ENCODE measurements at places on chromosomes 5 and 9.

GRCh38 chr9:136343121-136343883 is 16.0 kb downstream of the GPSM1 start:
- DNase-seq = no peak

DNA sequence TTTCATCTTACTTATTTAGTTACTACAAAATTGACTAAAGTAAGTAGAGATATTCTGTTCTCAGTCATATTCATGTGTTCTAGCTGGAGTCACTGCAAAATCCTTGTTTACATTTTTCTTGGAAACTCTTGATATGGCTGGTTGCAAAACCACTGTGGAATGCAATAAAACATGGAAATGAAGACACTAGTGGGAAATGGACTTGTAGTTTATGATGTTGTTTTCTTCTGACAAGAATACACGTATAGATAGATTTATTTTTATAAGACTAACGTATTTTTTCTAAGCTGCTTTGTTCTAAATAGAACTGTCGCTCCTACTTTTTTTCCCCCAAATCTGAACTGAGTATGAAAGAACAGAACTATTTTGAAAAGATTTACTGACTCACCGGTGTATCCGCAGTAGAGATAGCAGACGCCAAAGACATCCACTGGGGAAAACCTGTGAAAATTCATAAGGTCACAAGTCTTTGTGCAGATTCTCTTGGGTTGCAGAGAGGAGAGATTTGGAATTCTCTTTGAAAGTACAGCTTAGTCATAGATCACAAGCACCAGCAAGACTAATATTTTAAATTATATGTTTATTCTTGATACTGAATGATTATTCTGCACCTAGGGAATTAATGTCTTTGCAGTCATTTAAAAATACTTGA is 119.6 kb upstream of the TAF11L2 start:
- DNase-seq = no peak

GRCh38 chr5:4204276-4205141 is 608.9 kb downstream of the IRX1 start:
- DNase-seq = no peak

GRCh38 chr5:167571824-167572223 is 719.6 kb upstream of the WWC1 start:
- no peak for DNase-seq

DNA sequence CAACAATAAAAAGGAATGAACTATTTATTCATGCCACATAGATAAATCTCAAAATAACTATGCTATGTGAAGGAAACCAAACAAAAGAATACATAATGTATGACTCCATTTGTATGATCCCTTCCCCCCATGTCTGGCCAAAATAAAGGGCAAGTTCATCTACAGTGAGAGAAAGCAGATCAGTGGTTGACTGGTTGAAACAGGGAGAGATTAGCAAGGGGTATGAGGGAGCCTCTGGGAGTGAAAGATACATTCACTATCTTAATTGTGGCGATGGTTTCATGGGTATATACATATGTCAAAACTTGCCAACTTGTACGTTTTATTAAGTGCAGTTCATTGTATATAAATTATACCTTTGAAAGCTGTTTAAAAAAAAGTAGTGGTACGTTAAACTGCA is 4.8 kb downstream of the PSMD5 start:
- no peak for DNase-seq

GRCh38 chr9:72029986-72030385 is 30.4 kb downstream of the C9orf57 start:
- DNase-seq = no peak

GRCh38 chr5:169895926-169896325 is 84.4 kb downstream of the INSYN2B start:
- DNase-seq = no peak

DNA sequence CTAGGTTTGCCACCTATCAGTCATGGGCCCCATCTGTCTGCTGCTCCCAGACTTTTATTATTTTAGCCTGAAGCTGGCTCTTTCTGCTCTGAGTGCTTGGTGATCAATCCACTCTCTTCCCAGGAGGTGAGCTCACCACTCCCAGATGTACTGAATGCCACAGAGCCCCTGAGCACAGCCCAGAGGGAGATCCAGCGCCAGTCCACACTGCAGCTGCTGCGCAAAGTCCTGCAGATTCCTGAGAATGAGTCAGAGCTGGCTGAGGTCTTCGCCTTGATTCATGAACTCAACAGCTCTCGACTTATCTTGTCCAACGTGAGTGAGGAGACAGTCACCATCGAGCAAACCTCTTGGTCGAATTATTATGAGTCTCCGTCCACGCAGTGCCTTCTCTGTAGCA is 36.0 kb downstream of the HMGXB3 start:
- no peak for DNase-seq

DNA sequence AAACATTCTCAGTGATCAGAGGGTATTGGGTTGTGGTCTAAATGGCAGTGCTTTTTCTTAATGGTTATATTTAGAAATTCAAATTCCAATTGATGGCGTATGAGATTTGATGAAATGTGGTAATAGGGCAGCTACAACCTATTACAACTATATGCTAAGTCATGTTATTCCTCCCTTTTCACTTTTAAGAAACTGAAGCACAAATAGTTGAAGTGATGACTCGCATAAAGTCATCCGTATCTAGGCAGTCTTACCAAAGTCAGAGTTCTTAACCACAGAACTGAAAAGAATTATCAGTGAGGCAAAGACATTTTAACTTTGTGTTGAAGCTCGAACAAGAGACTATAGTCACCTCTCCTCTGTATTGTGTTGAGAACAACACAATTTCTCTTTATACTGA is 28.2 kb downstream of the C9orf152 start:
- no peak for DNase-seq

- DNase-seq = no peak
Measured at GRCh38 chr9:120221844-120222243, 358.1 kb downstream of the CDK5RAP2 start.

DNA sequence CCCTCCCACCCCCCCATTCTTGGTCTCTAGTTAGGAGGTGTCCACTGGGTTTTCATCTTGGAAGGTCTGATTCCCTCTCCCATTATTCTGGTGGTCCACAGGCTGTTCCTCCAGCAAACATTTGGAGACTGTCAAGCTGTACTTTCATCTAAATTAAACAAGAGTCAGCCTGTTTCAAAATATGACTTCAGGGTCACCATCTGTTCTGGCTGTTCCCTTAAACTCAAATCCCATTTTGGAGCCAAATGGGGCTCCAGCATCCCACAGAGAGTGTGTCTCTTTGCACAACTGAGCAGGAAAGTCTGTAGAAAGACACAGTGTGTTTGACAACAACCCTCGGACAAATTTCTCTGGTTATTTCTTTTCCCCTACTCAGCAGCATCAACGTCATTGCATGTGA is 20.5 kb downstream of the COL15A1 start:
- DNase-seq = no peak

DNA sequence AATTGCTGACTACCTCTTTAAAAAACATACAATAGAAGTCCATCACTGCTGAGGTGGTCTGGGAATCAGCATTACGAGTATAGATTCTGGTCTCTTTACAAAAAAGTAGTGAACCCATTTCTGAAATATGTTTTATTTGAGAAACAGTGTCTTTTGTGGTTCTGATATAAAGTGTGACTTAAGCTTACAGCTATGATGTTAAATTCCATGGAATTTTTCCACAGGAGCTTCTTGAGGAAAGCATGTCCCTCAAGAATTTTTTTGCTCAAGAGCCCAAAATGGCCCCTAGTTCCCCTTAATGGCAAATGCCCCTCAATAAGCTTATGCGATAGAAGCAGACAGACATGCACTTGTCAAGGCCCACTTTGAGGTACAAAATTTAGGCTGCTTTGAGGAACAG is 265.7 kb downstream of the FAM170A start:
- DNase-seq = no peak

GRCh38 chr5:133106761-133107572 is 55.2 kb downstream of the HSPA4 start:
- DNase-seq = no peak

DNA sequence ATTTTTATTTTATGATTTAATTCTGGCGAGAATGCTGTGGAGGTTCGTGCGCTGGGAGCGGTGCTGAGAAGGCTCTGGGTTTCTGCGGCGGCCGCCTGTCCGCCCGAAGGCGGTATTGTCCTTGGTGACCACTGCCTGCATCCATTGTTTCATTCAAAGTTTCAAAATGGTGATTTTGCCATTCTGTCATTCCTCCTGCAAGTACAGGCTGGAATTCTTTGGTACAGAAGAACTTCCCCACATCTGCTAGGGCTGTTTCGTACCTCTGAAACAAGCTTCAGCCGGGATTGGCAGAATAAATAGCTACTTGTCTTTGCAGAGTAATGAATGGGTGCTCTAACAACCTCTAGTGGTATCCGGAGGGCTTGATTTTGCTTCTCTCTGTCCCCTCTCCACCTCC is 112.6 kb upstream of the CACNA1B start:
- no peak for DNase-seq

DNA sequence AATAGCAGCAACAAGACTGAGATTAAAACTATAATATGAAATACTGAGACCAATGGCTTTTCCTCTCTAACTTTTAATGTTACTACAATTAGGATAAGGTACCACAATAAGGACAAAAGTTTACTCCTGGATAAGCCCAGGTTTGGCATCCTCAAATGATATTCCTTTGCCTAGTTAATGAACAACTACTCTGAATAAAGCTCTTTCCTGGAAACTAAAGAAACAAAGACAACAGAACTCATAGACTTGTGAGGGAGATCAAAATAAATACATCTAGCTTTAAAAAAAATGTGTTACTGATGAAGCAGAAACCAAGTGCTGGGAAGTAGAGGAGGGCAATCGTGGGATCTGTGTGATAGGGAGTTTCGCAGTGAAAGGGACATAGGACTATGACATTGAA is 19.3 kb upstream of the RAPGEF6 start:
- DNase-seq = no peak

DNA sequence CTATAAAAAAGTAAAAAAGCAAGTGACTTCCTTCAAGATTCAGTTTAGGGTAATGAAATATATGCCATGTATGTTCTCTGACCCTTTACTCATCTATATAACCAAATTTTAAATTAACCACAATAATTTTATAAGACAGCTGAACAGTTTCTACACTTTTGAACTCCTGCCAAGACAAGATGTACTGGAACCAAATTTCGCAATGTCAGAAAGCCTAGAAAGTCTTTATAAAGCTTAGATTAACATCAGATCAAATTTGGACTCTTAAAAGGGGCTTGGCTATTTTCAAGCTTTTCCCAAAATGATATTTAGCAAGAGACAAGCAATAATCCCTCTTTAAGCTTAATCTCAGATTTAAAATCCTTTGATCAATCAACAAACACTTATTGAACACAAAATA is 362.6 kb downstream of the PTPRD start:
- no peak for DNase-seq

GRCh38 chr5:80078921-80079320 is 43.8 kb downstream of the THBS4 start:
- no peak for DNase-seq

GRCh38 chr5:74942622-74943286 is 76.6 kb upstream of the FAM169A start:
- DNase-seq = no peak

- DNase-seq = no peak
Measured at GRCh38 chr9:82052081-82052480, 63.5 kb downstream of the SPATA31D1 start.

- DNase-seq = no peak
Measured at GRCh38 chr5:132677191-132677590, 3.4 kb downstream of the IL4 start.

DNA sequence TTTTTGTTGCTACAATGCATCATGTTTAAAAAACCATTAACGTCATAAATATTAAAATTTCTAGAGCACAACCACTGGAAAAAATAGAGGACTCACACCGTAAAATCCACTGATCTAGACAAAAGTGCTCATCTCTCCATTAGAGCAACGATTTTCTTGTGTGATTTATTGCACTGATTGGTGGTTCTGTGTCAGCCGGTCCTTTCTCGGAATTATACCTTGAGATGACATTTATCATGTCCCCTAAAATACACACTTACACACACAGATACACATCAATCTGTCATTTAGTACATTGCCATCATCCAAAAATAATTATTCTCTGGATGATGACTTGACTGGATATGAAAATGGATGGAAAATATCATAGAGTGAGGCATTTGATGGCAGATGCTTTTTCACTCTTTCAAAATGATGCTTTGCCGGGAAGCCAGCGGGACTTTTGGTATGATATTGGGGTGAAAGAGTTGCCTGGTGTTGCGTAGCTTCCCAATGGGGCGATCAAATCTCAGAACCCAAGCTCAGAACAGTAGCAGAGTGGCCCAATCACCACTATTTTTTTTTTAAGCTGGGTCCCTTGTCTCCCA is 226.6 kb downstream of the GAS1 start:
- DNase-seq = no peak

GRCh38 chr9:111037708-111038330 is 451 bp downstream of the LPAR1 start:
- DNase-seq = no peak

GRCh38 chr5:138705007-138705406 is 48.2 kb upstream of the CTNNA1 start:
- DNase-seq = no peak

DNA sequence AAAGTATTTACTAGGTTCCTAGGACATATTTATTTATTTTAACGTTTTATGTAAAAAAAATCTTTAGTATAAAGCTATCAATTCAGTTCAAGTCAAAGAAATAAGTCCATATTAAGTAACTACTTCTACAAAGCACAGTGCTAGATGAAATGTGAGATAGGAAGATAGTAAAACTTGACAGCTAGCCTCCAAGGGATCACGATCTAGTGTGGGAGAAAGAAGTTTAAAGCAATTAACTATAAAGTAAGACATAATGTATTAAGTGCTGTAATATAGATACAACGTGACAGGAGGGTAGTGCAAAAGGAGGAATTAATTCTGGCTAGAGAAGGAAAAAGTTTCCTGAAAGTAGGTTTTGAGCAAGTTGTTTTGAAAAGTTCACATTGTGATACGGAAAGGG is 134.9 kb downstream of the ST8SIA4 start:
- no peak for DNase-seq

GRCh38 chr5:74543162-74543995 is 97.1 kb downstream of the ENC1 start:
- DNase-seq = no peak

DNA sequence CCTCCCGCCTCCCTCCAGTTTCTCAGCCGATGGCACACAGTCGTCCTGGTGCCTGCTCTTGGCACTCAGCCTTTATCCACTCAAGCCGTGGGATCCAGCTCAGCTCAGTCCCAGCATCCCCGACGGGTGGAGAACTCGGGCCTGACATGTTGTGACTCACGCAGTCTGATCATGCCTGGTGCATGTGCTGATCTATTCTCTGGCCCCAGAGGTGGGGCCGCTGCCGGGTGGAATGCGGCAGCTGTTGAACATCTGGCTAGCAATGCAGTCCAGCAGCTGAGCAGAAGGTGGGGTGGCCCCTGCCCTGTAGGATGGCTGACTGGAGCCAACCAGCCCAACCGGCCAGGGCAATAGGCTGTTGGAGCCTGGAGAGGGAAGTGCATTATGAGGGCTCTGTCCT is 1.7 kb upstream of the AIF1L start:
- DNase-seq = no peak

Data from activated CD4-positive, alpha-beta T cell treated with anti-CD3 and anti-CD28 coated beads, Interleukin-2, amount 10 ng/mL, durations not matched to agents 7 days and 5 days (primary cell).